ENCODE measurements at places on chromosomes 6 and 20.
A peak's percentile ranks its signal among the peaks of the same experiment; 100 is the strongest.

DNA sequence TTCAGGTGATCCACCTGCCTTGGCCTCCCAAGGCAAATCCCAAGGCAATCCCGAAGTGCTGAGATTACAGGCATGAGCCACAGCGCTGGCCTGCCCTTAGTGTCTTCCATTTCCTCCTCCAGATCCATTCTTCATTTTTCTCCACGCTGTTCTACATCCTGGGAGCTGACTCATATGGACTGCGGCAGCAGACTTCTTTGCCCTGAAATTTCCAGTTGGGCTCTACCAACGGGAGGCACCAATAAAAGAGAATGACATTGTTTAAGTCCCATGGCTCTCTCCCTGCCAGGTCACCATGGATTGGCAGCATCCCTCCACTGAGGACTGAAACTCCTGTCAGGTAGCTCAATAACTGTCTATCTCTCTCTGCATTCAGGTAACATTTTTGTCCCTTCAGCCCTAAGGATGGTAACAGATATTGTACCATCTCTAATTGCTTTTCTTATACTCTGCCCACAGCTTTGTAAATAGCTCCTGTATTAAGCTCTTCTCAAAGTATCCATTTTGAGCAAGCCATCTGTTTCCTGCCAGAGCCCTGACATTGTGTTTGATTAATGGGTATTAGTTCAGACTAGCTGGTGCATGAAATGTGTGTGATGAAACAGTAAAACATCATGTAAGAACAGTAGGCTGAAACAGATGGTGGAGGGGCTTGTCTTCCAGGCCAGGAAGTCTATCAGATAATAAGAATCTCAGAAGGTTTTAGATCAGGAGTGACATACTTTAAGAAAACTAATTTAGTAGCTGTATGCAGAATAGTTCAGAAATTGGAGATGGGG is 3.6 kb downstream of the TBCC start:
- no peak for DNase-seq

- no peak for DNase-seq
These were observed 151.4 kb upstream of the LAMA2 start for GRCh38 chr6:128731249-128732165.

GRCh38 chr6:3669916-3670315 is 81.6 kb downstream of the PXDC1 start:
- no peak for DNase-seq

DNA sequence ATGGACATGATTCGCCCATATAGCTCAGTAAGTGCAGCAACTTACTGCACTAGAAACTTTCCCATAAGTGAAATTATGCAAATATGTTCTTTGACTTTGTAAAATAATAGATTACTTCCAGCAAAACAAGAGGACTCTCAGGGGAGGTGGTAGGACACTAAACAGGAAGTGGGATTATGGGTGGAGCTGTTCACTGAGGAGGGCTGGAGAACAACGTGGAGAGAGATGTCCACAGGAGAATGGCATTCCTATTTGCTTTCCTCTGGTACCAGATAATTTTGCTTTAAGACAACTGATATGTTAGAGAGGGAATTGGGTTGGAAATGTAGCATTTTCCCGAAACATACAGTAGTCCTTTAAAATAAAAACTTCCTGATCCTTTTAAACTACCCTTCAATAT is 3.7 kb downstream of the TPD52L1 start:
- no peak for DNase-seq

- DNase-seq: peak; percentile 17
These were observed 542.3 kb downstream of the QKI start for GRCh38 chr6:163956571-163957407.

DNA sequence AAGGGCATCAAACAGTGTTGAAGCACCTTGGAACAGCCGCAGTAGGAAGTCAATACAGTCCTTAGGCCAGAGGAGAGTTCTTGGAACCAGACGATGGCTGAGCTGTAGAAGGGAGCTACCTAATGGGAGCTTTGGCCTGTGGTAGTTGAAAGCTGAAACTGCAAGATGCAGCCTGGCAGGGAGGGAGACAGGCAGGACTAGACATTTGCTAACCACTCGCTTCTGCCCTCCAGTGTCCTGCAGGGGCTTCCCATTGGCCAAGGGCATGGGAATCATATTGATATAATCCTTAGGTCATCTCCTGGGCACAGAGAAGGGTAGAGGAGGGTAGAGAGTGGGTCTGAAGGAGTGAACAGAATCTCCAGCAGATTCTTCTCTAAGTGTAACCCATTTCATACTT is 60.4 kb downstream of the TPD52L1 start:
- no peak for DNase-seq

DNA sequence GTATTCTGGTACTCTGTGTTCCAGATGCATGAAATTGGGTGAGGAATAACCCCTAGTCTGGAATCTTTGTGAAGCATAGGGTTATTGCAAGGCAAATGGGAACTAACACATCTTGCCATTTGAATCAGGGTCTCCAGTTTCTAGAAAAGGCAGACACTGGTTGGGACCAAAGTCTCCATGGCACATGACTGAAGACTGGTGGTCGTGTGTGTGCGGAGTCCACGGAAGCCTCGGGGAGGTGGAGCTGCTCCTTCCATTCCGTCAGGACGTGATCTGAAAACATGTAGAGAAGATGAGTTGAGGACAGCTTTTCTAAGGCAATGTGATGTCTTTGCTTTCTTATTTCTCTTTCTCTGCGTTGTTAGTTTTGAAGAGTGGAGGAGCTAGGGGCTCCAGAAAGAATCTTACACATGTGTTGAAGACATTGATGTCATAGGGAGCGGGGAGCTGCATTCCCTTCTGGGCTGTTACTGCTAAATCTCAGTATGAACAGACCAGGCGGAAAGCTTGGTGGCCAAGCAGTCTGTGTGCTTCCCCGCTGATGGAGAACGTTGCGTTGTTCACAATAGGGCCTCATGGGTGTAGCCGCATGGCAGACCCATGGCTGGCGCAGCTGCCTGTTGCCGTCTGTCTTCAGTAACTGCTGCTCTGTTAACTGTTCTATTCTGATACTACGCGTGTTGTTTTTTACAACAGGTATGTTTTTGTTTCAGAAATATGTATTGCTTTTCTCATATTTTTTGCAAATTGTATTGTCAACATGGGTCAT is 4.8 kb upstream of the SLC17A9 start:
- no peak for DNase-seq

DNA sequence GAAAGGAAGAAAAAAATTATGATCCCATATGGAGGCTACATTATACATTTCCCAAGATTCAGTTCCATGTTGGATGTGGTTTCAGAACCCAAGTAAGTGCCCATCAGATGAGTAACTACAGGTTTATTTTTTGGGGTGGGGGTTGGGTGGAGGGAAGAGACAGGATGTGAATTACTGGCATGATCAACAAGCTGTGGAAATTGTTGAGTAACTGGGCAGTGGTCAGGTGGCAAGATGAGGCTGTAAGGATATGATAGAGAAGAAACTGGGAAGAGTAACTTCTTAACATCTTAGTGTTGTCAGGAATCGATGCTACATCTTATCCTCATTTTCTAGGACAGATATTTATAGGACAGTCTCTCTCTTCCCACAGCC is 153.5 kb downstream of the CFAP61 start:
- DNase-seq: no peak

Data from NK-92 treated with Interleukin-12 subunit alpha and Interleukin-12 subunit beta, amount 100 ng/mL, for 24 hours (cell line).